ENCODE measurements at places on chromosomes 6 and 20. TPM values are rescaled to one million over a fixed set of nuclear protein-coding genes. Genes with fewer than 3 reads are reported as not detected.
A peak's percentile ranks its signal among the peaks of the same experiment; 100 is the strongest.

DNA sequence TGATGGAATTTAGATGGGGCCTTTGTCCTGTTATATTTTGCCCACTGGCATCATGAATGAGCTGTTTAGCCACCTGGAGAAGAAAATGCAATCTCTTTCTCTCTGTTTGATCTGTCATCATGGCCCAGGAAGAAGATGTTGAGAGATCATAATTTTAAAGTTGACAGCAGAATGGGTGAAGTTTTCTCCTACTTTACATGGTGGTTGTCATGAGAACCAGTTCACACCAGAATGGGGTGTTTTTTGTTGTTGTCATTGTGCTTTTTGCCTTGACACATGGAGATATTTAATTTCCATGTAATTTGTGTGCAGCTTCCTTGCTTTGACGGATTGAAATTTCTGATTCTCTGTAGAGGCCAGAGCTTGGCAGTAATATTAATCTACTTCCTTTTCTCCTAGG, 122.5 kb downstream of the FARS2 start:
- no peaks in the 10 kb centered on the region for H3K27me3 ChIP-seq
- no peaks in the 10 kb centered on the region for H3K36me3 ChIP-seq
- no peak overlapping the region for H3K27ac ChIP-seq
- no peaks in the 10 kb centered on the region for H3K4me1 ChIP-seq
- no peak for DNase-seq

CLIC5 gene
- total RNA-seq: 134 TPM

DNA sequence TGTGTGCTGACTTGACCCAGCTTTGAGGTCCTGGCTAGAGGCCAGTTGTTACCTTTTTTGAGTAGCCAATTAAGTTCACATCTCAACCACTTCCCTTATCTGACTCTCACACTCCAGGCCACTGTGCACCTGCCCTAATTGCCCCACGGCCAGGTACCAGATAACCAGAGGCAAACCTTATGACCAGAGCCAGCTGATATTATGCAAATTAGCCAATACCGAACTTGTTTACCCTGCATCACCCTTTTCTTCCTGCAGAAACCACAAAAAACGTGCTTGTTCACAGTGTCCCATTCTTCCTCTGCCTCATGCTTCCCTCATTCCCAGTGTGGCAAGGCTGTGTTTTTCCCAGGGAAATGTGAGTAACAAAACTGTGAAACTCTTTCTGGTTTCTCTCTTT, 89.3 kb downstream of the HTR1B start:
- H3K36me3 ChIP-seq: no peaks in the 10 kb centered on the region
- DNase-seq: no peak
- no peaks in the 10 kb centered on the region for H3K4me1 ChIP-seq

- no peak overlapping the region for H3K4me3 ChIP-seq
- no peaks in the 10 kb centered on the region for H3K36me3 ChIP-seq
- no peak for DNase-seq
- no peaks in the 10 kb centered on the region for H3K4me1 ChIP-seq
- H3K27me3 ChIP-seq: no peaks in the 10 kb centered on the region
Measured at GRCh38 chr6:149305372-149305771, 12.1 kb upstream of the TAB2 start.

ARFRP1 gene
- 44.3 TPM for total RNA-seq

DNA sequence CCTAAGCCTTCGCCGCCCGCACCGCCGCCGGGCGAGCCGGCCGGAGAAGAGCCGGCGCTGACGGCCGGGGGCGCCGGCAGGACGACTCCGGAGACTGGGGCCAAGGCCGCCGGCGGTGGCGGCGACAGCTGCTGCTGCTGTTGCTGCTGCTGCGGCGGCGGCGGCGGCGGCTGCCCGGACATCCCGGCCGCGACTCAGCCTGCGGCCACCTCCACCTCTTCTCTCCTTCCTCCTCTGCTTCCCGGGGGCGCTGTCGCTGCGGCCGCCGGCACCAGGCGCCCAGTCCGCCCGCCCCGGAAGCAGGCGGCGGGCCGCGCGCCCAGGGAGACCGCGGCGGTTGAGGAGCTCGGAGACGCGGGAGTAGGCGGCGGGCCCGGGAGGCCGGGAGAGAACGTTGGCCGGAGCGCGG, 307 bp downstream of the RANBP9 start:
- peak overlapping the region; percentile 85 for H3K4me3 ChIP-seq
- peak overlapping the region; percentile 89 for H3K27ac ChIP-seq
- peaks cover 35% of the 10 kb centered on the region for H3K4me1 ChIP-seq
- H3K27me3 ChIP-seq: no peaks in the 10 kb centered on the region
- H3K36me3 ChIP-seq: no peaks in the 10 kb centered on the region
